Activated naive CD8-positive, alpha-beta T cell treated with anti-CD3 and anti-CD28 coated beads, Interleukin-2, amount 10 ng/mL, durations not matched to agents 7 days and 5 days (primary cell): ENCODE measurements at places on chromosomes 5 and 9. TPM values are rescaled to one million over a fixed set of nuclear protein-coding genes. Genes with fewer than 3 reads are reported as not detected.

The UAP1L1 gene
- total RNA-seq: 43.9 TPM

The TMEM232 gene
- total RNA-seq: 1.4 TPM

The EPB41L4A gene
- 1.0 TPM for total RNA-seq

The PHF24 gene
- not detected for total RNA-seq

The WNT8A gene
- total RNA-seq: not detected

The DND1 gene
- total RNA-seq: 3.4 TPM

DNA sequence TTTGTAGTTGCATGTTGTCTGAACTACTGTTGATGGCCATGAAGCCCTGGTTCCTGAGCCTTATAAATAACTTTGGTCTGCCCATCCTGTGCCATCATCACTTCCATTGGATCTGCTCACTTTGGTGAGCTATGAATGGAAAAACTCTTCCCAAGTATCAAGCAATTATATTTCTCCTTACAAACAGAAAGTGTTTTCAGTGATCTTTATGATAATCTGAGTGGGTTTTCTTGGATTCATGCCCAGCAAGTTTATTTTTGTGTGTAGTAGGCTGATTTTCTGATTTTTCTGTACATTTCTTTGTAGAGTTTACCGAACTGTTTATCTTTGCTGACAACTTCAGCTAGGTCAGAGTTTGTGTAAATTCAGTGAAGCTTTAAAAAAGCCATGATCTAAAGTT is 31.0 kb downstream of the CAMK4 start:
- H3K36me3 ChIP-seq: peaks cover 38% of the 10 kb centered on the region
- peak overlapping the region; percentile 62 for H3K27ac ChIP-seq
- no peak for DNase-seq
- H3K4me3 ChIP-seq: peak overlapping the region; percentile 70

DNA sequence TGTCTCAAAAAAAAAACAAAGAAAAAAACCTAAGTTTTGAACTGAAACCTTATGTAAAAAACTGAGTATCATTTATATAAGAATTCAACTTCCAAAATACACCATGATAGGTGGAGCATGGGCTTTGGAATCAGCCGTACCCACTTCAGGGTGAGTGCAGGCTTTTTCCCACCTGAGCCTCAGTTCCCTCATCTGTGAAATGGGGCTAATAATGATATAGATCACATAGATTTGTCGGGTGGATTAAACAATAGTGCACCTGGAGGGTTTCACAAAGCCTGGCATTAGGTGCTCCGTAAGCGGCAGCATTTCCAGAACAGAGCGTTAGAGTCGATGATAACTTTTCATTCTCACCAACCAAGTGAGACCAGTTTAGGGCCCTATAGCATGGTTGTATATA is 91.9 kb downstream of the CYFIP2 start:
- H3K4me1 ChIP-seq: peaks cover 2% of the 10 kb centered on the region
- H3K27me3 ChIP-seq: no peaks in the 10 kb centered on the region
- peaks cover 39% of the 10 kb centered on the region for H3K36me3 ChIP-seq
- no peak overlapping the region for H3K4me3 ChIP-seq

GRCh38 chr9:116137581-116137980 is 16.0 kb upstream of the PAPPA start:
- H3K4me1 ChIP-seq: no peaks in the 10 kb centered on the region
- H3K27me3 ChIP-seq: no peaks in the 10 kb centered on the region
- H3K4me3 ChIP-seq: no peak overlapping the region
- no peaks in the 10 kb centered on the region for H3K36me3 ChIP-seq

DNA sequence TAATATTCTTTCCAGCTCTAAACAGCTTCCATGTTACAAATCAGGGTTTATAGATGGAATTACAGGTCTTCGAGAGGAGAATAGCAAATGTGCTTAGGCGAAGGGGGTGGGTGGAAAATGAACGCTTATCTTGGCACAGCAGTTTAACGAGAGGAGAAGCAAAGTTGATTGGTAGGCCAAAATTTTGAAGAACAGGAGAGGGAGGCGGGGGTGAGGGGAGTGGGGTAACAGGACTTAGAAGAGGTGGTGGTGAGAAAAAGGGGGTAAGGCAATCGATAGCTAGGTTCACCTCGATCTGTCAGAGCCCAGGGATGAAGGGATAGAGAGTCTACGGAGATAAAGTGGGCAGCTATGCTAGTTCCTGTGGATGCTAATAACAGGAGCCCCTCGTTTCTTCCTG is 764 bp downstream of the ANKRA2 start:
- no peak for DNase-seq
- peak overlapping the region; percentile 98 for H3K27ac ChIP-seq
- no peaks in the 10 kb centered on the region for H3K27me3 ChIP-seq
- peak overlapping the region; percentile 89 for H3K4me3 ChIP-seq

- no peaks in the 10 kb centered on the region for H3K27me3 ChIP-seq
- no peak overlapping the region for H3K4me3 ChIP-seq
These were observed 172.5 kb downstream of the FAM114A2 start for GRCh38 chr5:153866176-153866575.

DNA sequence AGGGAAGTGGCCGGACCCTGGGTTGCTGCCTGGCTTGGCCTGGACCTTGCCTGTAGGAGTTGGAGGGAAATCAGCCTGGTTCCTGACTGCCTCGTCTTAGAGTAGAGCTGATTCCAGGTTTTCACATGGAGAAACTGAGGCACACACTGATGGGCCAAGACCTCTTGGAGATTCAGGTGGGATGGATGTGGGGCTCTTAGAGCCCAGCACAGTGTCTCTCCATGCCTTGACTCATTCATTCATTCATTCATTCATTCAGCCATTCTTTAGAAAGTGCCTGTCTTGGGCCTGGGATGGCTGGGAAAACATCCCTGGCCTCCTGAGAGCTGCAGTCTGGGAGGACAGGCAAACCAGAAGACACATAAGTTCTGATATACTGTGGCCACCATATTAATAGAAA is 2.2 kb downstream of the LRRC8A start:
- no peak for DNase-seq
- H3K27ac ChIP-seq: peak overlapping the region; percentile 56
- H3K4me1 ChIP-seq: peaks cover 36% of the 10 kb centered on the region
- no peaks in the 10 kb centered on the region for H3K27me3 ChIP-seq
- peaks cover 9% of the 10 kb centered on the region for H3K36me3 ChIP-seq

DNA sequence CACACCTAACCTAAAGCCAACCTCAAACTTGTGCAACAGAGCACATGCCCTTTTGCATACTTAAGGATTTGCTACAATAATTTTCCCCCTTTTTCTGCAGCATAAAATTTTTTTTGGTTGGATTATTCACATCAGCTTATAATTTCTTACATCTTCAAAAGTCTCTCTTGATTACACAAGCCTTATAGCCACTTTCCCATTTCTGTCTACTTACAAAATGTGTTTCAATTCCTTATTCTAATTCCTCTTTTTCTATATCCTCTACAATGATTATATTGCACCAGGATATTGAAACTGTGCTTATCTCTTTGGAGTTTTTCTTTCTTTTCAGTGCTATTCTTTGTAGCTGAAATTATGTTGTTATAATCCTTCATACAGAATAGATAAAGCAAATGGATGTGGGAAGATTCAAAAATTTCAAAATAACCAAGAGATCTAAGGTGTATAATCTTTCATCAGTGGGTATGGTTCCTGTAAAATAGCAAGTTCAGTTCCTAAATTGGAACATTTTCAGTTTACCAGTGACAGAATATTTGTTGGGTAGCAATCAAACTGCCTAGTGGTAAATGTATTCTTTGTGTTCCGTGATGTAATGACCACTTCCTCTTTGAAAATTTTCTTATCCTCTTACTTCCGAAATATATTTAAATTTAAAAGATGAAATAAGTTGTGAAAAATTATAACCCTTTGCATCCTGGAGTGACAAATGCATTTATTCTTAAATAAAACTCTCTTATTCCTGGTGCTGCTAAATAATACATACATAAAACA is 386.8 kb upstream of the CHD1 start:
- no peak overlapping the region for H3K4me3 ChIP-seq
- H3K36me3 ChIP-seq: no peaks in the 10 kb centered on the region
- DNase-seq: no peak

DNA sequence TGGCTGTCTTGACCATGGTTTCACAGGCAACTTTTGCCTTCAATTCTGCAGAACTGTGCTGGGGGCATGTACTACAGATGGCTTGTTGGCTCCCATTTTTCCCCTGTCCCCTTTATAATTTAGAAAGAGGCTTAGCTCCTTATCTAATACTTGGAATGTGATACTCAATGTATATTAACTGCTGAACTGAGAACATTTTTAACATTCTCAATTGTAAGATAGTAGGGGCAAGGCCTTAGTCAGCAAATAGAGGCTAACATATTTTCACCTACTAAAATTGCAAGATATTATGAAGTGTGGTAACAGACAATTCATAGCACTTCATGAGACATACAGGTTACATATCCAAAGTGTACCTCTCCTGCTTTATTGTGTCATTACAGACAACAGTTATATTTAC is 118.1 kb upstream of the ZNF366 start:
- DNase-seq: no peak
- H3K27ac ChIP-seq: no peak overlapping the region
- no peaks in the 10 kb centered on the region for H3K36me3 ChIP-seq
- H3K4me3 ChIP-seq: no peak overlapping the region

DNA sequence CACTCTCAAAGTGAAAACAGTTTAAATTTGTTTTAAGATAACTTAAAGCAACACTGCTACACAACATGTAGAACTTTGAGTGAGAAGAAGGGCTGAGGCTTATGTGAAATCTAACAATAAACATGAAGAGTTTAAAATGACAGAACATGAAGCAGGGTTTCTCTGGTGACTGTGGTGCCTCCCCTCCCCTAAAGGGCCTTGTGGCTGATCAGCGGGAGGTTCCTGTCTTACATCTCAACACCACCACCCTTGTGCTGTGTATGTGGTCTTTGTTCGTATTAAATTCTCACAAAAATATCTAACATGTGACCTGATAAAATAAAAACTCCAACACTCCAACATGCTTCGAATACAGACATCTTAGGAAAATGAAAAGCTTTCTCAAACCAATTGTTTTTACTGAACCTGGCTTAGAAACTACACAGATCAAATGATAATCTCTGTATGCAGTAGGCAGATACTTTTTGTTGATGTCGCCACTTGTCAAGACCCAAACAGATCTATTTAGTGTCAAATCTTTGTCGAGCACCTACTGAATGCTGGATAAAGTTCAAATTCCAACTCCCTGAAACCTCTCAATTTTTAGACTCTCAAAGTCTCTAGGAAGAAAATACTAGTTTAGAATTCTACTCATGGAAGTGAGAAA is 9.9 kb upstream of the IQGAP2 start:
- H3K27me3 ChIP-seq: peaks cover 2% of the 10 kb centered on the region
- peak overlapping the region; percentile 41 for H3K27ac ChIP-seq
- H3K4me1 ChIP-seq: peaks cover 31% of the 10 kb centered on the region
- peak overlapping the region; percentile 9 for H3K4me3 ChIP-seq
- no peak for DNase-seq

GRCh38 chr5:16005225-16005624 is 174.4 kb downstream of the MARCHF11 start:
- no peaks in the 10 kb centered on the region for H3K27me3 ChIP-seq
- H3K27ac ChIP-seq: no peak overlapping the region
- no peaks in the 10 kb centered on the region for H3K36me3 ChIP-seq
- H3K4me3 ChIP-seq: no peak overlapping the region
- DNase-seq: no peak

DNA sequence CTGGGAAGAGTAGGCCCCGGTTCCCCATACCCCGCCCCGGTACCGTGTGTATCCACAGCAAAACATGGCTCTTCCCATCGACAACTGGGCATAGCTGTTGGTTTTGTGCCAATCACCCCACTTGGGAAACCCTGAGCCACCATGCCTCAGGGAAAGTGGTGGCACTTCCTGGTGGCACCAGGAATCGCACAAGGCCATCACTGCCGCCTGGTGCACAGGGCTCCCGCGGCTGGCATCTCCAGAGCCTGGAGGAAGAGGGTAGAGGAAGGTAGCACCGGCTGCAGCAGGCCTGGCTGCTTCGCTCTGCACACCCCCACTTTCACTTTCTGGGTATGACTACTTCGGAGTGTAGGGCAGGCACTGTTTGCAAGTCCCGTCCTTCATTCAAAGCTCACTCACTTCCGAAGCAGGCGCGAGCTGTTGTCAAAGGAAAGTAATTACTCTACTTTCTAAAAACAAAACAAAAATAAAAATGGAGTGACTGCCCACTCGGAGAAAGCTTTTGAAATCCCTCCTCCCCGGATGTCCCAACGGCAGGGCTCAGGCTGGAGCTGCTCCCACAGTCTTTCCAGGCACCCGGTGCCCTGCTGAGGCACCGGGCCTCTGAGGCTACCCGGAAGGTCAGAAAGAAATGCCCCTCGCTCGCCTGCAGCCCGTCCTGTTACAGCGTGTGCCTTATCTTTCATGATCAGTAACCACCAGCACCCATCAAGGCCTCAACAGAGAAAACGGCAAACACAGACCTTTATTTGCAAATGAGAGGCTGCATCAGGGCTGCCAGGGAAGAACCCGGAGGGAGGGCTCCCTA is 2.0 kb downstream of the BRD3 start:
- H3K4me1 ChIP-seq: peaks cover 19% of the 10 kb centered on the region
- no peaks in the 10 kb centered on the region for H3K36me3 ChIP-seq
- H3K27ac ChIP-seq: peak overlapping the region; percentile 97
- DNase-seq: peak; percentile 62
- H3K27me3 ChIP-seq: peaks cover 15% of the 10 kb centered on the region
- peak overlapping the region; percentile 95 for H3K4me3 ChIP-seq

DNA sequence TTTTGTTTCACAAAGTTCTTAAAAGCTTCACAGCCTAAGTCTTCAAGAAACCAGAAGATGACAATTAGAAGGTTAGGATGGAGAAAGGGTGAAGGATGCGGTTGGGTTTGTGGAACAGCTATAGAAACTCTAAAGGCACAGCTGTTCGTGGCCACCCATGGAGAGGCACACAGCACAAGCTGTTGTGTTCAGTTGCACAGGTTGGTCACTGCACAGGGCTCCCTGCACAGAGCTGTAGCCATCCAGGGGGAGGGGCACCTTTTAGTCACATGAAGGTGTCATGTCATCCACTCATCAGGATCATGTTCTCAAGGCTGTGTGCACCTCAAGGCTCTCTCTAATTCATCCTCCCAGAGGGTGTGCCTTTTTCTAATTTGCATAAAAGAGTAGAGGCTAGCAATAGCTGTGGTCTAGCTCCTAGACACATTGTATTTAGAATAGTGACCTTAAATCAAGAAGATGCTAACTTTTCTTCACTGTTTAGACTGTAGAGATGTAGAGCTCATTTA is 5.0 kb upstream of the RASGRF2 start:
- DNase-seq: no peak
- no peaks in the 10 kb centered on the region for H3K27me3 ChIP-seq
- no peak overlapping the region for H3K27ac ChIP-seq
- no peak overlapping the region for H3K4me3 ChIP-seq

GRCh38 chr9:34896112-34896511 is 62.0 kb upstream of the PHF24 start:
- no peak overlapping the region for H3K4me3 ChIP-seq
- H3K27me3 ChIP-seq: peaks cover 60% of the 10 kb centered on the region
- DNase-seq: no peak
- no peaks in the 10 kb centered on the region for H3K36me3 ChIP-seq

DNA sequence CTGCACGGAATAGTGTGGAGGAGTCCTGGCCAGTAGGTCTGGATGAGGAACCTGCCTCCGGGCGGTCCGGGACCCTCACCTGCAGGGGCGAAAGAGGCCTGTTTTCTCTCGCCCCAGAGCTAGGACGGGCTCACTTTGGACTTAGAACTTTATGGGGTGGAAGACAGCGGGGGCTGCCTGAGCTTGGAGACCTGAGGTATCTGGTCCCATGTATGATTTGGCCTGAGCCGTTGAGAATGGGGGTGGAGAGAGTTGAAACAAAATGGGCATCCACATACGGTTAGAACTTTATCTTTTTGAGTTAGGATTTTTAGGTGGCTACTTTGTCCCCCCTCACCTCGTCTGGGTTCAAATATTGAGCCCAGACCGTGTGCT is 681 bp upstream of the ETF1 start:
- H3K4me1 ChIP-seq: peaks cover 54% of the 10 kb centered on the region
- DNase-seq: peak; percentile 87
- H3K27ac ChIP-seq: peak overlapping the region; percentile 99
- H3K27me3 ChIP-seq: no peaks in the 10 kb centered on the region
